ENCODE measurements at places on chromosomes 7 and 10.

GRCh38 chr10:124590216-124591122, 128.8 kb downstream of the LHPP start:
- DNase-seq: no peak

DNA sequence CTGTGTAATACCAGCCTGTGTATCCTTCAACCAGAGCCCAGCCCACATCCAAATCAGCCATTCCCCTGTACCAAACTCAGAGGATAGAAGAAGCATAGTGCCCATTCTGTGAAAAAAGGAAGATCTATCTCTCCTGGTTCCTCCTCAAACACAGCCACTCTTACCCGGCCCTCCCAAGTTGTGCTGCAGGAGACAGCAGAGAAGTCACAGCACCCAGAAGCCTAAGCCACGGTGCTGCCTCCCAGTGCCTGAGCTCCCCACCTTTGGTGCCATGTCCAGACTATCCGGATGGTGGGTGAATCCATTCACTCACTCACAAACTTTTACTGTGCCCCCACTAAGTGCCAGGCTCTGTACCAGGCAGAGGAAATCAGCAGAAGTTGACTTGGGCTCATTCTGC, 166.0 kb upstream of the ZMIZ1 start:
- DNase-seq: no peak

DNA sequence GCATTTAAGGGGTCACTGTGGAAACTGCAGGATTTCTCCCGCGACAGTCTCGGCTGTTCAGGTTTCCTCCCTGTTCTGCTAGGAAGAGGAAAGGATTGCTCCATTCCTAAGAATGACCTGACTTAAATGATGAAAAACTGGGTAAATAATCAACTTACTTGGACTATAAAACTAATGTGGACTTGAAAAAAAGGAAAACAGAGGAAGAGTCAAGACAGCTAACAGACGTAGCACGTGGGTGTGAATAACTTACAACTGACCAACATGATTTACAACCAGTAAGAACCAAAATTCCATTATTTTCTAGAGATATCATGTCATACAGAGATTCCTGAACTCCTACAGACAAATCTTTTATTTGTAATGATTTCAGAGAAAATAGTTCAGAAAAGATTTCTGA, 93.8 kb downstream of the ADAM12 start:
- DNase-seq: no peak

DNA sequence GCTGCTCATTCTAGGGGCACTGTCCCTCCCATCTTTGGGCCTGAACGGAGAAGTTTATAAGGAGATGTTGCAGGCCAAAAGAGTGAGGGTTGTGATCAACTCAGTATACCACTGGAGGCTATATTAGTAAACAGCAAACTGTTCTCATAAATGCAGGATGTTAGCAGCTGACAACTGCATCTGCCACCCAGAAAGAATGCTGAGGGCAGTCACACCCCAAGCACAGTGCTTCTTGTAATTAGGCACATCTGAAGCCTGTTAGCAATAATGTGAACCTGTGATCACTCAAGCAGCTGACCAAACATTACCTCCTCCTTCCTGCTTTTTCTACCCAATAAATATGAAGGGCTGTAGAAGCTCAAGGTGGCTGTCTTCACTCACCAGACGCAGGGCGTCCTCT, 38.4 kb upstream of the ZNF138 start:
- no peak for DNase-seq

- no peak for DNase-seq
Observed at GRCh38 chr7:71652510-71652909, 520.6 kb downstream of the GALNT17 start.

- no peak for DNase-seq
Observed at GRCh38 chr10:47051741-47052238, 140.6 kb downstream of the PTPN20 start.

GRCh38 chr7:107643407-107643806, 17.2 kb upstream of the SLC26A4 start:
- DNase-seq: peak; percentile 60

DNA sequence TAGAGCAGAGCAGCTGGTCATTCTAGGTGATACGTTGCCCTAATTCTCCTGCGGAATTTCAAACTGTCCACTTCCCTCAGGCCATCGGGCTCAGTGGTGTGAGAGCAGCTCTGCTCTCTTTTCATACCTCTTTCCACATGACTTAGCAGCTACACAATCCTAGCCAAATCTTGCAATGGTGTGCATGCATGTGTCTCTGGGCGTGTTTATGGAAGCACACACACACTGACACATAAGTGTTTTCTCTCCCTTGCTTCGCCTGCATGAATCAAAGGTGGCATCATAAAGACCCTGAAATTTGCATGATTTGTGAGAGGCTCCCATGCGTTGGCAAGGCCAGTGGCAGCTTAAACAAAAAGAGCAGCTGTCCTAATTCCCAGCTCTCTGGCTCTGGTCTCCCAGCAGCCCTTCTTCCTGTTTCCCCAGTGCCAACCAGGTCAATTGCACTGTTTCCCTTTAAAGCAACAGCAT, 1189.5 kb downstream of the GATA3 start:
- DNase-seq: no peak
